ENCODE measurements at places on chromosomes 13 and 19. TPM values are rescaled to one million over a fixed set of nuclear protein-coding genes. Genes with fewer than 3 reads are reported as not detected.

CEACAM3 gene
- not detected for total RNA-seq

KISS1R gene
- total RNA-seq = 0.39 TPM

LILRB2 gene
- not detected for total RNA-seq

C19orf81 gene
- total RNA-seq = not detected

CACNG7 gene
- total RNA-seq = 4.7 TPM

LILRB1 gene
- not detected for total RNA-seq

ICAM1 gene
- total RNA-seq = 36.0 TPM
